ENCODE measurements at places on chromosomes 11 and 22.

DNA sequence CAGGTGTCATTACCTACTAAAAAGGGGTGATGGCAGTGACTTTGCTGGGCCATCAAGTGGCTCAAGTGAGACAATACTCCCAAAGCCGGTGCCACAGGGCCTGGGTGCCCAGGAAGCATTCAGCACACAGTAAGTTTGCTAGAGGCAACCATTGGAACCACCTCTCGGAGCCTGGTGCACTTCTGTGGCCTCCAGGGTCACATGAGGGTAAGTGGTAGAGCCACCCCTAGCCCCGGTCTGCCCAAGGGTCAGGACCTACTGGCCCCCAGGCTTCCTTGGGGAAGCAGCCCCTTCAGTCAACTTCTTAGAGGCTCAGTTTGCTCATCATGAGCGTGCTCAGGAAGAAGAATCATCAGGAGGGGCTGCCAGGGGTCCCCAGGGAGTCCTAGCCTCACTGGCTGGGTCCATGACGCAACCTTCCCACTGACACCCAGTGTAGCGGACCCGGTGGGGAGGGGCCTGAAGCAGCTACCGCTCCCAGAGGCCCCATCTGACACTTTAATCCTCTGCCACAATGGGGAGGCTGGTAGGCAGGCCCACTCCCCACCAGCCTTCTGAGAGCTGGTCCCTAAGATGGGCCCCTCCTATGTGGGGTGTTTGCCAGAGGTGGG, 17.5 kb upstream of the RASL10A start:
- DNase-seq = no peak

DNA sequence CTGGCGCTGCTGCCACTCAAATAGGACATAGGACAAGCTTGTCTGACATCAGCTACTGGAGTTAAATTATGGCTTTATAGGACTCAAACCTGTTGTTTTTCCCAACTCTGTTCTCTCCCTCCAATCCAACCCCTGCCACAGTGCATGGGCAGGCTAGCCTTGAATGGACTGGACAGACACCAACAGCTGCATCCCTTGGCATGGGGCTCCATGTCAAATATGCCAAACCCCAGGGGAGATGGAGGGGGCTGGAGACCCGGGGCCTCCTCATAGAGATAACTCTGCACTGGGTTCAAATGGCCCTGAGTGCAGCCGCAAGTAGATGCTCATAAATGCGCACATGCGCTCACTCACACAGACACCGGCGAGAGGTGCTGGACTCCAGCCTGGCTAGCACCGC, 28.9 kb downstream of the CD5 start:
- no peak for DNase-seq

DNA sequence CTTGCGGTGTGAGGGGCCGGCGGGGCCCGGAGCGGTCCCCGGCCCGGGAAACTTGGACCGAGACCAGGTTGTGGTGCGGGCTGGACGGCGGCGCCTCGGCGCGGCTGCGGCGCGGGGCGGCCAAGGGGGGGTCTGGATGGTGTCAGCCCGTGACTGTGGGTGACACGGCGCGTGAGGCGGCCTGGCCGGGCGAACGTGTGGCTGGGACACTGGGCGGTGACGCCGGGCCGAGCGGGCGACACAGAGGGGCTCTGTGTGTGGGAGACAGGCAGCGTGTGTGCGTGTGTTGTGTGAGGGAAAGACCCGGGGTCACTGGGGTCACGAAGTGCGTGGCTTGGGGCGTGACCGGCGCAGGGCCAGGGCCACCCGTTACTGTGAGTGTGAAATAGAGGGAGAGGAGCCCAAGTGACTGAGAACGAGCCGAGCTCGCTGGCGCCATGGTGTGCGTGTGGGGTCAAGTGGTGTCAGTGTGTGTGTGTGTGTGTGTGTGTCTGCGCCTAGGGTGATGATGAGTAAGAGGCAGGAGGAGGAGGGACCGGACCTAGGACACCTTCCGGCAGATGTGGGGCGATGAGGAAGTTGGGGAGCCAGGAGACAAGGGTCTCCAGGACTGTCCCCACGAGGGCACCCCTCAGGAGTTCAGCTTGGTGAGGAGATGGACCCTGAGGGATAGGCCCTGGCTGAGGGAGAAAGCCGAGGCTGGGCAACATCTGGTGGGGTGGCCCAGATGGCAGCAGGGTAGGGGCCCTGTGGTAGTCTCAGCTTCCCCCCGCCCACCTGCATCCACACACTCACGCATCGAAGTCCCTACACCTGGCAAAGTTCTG, 817 bp downstream of the RELT start:
- peak; percentile 77 for DNase-seq

DNA sequence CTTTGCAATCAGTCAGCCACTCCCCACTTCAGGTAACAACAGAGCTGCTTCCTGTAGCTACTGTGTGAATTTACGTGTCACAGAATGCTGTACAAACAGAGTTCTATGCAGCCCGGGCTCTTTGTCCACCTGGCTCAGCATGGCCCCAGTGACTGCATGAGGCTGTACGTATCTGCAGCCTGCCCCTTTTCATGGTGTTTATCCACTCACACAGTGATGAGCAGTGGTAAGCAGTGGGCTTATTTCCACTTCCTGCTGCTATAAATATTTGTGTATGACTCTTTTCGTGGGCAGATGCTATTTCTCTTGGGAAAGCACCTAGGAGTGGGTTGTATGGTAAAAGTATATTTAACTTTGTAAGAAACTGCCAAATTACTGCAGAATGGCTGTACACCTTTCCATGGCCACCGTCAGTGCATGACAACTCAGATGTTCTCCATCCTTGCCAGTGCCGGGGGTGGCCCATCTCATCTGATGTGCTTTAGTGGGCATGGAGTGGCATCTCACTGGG, 43.3 kb downstream of the MYEOV start:
- peak; percentile 19 for DNase-seq

DNA sequence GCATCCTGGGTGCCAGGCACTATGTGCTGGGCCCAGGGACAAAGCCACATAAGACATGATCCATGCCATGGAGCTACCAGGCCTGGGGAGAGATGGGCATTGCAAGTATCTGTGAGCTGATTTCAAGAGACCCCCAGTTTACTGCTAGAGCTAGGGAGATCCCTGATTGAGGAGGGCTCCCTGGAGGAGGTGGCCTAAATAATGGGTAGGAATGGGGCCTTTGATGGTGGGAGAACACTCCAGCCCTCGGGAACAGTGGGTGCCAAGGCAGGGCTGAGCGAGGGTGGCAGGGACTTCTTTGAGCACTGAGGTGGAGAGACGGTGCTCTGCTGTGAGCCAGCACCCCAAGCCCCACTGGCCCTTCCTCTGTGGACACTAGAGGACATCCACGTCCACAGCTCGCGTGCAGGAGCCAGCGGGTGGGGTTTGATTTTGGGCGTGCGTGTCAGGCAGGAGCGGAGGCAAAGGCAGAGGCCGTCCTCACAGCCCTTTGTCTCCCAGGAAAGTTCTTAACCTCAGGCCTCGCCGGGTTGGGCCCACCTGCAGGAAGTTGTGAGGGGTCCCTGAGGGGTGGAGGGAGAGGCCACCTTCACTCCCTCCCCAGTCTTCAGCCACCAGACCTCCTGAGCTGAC, 52.9 kb upstream of the PPARA start:
- no peak for DNase-seq

- DNase-seq = no peak
Observed at GRCh38 chr11:35930466-35930865, 13.4 kb upstream of the LDLRAD3 start.

DNA sequence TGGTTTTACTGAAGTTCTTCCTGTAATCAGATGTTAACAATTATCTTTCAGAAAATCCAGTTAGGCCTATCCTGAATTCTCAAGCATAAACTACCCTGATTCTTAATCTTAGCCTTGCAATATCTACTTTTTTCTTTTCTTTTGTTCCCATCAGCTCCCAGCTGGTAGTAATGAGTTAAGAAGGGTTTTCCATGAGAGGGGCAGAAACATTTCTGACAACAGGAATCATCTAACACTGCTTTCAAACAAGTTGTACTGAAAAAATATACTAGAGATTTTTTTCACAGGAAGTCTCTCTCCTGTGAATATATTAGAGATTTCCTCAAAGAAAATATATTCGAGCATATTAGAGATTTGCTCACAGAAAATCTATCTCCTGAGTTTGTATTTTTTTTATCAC, 3.3 kb upstream of the TRIM6 start:
- DNase-seq = no peak

- DNase-seq = no peak
Observed at GRCh38 chr11:62024936-62025486, 57.6 kb upstream of the FTH1 start.

GRCh38 chr11:130798801-130799200, 117.5 kb downstream of the SNX19 start:
- no peak for DNase-seq

DNA sequence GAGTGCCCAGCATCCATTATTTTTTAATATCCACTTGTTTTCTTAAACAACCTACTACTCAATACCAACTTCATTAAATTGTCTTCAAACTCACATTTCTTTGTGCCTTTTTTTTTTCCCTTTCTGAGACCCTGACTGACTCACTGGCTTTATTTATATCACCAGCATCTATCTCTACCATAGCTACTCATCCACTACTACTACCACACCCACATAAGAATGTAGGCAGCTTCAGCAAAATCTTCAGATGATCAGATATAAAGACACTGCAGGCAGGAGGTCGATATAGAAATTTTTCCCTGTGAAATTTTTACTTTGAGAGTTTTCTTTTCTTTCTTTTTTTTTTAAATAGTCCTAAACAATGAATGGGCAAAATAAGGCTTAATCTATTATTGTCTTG, 2.2 kb downstream of the OR56B1 start:
- DNase-seq = no peak

GRCh38 chr11:20117291-20117690, 43.0 kb downstream of the DBX1 start:
- DNase-seq = no peak

DNA sequence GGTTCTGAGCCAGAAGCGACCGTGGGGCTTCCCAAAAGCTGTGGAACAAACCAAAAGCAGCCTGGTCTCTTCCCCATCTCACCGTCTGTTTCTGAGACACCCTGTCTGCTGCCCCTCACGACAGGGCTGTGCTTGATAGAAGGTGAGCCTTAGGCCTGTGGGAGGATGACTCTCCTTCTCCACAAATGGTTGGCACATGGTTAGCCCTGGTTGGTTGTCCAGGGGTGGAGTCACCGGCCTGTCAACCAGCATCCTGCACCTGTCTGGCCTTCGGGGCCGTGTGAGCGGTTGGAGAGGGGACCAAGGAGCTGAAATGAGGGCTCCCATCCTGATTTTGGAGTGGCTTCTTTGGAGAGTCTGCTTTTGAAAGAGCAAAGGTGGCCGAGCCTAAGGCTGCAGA, 135.3 kb downstream of the PKNOX2 start:
- DNase-seq = no peak

DNA sequence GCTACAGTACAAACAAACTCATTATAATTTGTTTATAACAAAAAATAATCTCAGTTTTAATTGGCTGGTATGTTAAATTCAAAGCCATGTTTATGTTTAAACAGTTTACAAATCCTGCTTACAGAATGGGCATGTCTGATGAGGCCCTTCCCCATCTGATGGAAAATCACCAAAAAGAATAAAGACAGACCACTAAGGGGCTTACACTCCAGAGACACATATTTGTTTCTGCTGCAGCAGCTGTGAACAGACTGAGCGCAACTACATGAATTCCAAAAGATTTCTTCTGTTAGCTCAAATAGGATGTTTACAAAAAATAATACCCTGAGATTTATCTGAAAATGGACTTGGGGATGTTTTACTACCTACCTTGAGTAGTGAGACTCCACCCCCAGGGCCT, 174.7 kb upstream of the PITPNB start:
- DNase-seq = no peak

- no peak for DNase-seq
Observed at GRCh38 chr11:12287009-12287373, 90.4 kb upstream of the PARVA start.

GRCh38 chr11:128053981-128054931, 533.1 kb downstream of the ETS1 start:
- DNase-seq = peak; percentile 19

GRCh38 chr22:30266445-30267381, at the start of gene OSM:
TSS of gene OSM (minus strand) at chr22:30266851. CDS start at chr22:30266799, 52 bp downstream.
- peak; percentile 86 for DNase-seq

GRCh38 chr11:44088377-44088776, 7.1 kb upstream of the EXT2 start:
- DNase-seq = no peak

DNA sequence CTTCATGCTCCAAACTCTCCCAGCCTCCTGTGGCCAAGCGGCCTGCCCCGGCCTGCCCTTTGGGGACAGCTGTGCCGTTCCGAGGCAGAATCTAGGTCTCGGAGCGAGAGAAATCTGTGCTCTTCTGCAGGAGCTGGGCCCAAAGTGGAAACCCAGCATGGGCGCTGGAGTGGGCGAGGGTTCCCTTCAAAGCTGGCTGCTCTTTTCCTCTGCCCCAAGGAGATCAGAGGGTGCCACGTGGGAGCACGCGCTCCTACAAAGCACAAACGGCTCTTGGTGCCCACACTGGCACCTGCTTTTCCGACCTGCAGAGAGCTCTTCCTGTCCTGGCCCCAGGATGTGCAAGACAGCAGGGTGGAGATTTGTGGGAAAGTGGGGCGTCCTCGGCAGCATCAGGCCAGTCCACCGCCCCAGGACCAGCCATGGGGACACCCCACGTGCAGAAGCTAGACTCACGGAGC, 6.9 kb downstream of the OSBPL5 start:
- no peak for DNase-seq

DNA sequence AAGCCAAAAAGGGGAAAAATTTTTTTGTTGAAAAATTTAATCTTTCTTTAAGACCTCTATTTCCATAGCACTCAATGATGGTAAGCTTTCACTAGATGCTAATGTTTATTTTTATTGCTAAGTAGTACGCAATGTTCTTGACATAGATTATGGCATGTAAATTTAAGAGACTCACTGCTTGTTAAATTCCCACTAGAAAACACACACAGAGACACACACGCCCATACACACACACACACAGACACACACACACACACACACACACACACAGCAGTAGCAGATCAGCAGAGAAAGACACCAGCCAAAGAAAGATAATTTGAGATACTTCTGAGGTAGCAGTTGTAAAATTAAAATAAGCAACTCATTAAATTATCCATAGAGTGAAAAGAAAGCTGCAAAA, 16.0 kb upstream of the BDNF start:
- no peak for DNase-seq

- DNase-seq = no peak
Observed at GRCh38 chr22:49016909-49017481, 810.7 kb downstream of the BRD1 start.

DNA sequence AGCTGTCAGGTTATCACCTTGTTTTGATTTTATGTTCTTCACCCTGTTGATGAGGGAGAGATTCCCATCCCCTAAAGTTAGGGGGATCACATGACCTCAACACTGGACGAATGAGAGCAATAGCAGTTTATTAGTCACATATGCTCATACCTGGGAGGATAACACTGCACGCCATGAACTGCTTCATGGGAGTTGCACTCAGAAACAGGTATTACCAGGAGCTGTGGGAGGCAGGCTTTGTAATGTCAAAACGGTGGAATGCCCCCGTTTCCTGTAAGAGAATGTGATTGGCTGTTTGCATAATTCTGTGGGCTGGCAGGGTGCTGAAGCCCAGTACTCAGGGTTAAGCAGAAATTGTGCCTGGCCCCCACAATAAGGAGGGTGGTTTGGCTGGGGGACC, 3.2 kb upstream of the THY1 start:
- no peak for DNase-seq

- no peak for DNase-seq
Observed at GRCh38 chr11:116421529-116422185, 351.1 kb downstream of the BUD13 start.

- no peak for DNase-seq
Observed at GRCh38 chr11:124887667-124888013, 10.0 kb downstream of the ROBO4 start.

Measured in activated T-cell treated with anti-CD3 and anti-CD28 coated beads, Interleukin-2, amount 50 U/mL, for 72 hours (primary cell).